Stimulated activated CD4-positive, alpha-beta T cell treated with anti-CD3 and anti-CD28 coated beads, Interleukin-1b, Interleukin-23, amount 100 ng/mL, for 1 hour (primary cell): ENCODE measurements at places on chromosomes 16 and 17.
A peak's percentile ranks its signal among the peaks of the same experiment; 100 is the strongest.

- no peak for DNase-seq
Observed at GRCh38 chr17:63421681-63422645, 24.1 kb downstream of the CYB561 start.

DNA sequence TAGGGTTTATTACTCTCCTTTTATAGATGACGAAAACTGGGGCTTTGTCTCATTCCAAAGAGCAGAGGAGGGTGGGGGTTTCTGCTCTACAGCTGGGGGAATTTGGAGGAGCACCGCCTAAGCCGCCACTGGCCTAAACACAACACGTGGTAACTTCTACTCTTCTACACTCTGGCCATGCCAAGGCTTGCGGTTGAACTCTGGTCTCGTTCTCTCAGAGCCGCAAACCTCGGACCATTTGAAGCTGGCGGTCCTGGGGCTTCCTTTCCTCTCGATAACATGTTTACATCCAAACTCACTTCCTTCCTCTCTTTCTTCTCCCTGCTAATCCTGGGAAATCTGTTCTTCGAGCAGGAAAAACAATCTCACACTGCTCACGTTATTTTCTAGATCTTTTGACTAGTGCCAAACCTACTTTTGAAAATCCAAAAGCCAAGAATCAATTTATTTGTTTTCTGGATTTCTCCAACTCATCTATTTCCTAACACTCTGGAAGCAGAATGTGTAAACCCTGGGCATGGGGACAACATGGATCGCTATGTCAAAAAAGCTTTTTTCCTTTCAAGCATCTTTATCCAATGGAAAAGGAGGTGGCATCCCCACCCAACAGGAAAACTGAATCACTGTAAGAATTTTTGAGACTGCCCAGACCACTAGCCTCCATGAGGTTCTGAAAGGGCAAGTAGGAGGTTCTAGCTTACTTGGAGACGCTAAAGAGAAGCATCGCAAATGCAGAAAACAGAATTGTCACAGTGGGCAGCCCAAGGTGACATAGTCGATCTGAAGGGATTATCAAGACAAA lies 13.6 kb upstream of the EEF2K start:
- DNase-seq, result peak; percentile 39

DNA sequence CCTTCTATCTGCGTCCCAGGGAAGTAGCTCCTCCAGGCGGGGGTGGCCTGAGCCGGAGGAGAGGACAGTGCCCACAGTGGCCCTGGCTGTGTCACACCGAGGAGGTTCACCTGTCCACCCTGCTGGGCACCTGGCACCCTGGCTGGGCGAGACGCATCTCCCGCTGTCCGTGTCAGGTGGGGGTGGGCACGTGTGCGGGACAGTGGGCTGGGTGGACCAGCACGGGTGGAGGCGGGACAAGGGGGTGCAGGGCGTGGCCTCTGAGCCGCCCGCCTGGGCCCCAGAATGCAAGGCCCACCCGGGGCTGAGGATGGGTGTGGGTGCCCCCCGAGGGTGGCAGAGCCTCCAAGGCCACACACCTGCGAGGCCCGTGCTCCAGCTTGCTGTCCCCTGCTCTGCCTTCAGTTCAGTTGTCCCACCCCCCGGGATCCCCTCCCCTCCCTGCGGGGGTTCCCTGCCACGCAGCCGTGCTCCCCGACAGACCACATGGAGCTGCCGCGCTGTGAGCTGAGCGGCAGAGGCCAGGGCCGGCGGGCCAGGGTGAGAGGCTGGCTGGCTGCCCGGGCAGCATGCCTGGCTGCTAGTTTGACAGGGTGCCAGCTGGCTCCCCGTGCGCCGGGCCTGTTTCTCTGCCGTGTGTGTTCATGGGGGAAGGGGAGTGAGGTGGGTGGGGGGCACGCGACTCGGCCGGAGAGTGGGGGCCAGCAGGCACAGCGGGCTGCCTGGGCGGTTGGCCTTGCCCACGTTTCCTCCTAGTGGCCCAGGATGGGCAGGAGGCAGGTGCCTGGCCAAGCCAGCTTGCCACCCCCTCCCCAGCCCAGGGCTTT lies 33.9 kb downstream of the BAHCC1 start:
- DNase-seq, result no peak

DNA sequence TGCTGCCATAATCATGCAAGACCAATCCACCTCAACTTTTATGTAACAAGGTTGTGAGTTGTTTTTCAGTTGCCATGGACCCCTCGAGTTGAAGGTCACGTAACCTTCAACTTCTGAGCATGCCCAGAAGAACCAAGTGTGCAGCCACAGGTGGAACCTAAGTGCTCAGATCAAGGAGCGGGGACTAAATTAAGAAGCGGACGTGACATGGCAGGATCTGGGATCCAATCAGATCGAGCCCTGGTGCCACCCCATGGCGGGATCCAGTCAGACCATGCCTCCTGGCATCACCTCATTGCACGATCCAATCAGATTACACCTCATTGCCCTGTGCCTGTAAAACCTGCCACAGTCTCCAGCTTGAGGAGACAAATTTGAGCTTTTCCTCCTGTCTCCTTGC lies 204.5 kb upstream of the CDH5 start:
- DNase-seq, result no peak

- DNase-seq, result no peak
Observed at GRCh38 chr16:81601601-81602255, 157.1 kb downstream of the CMIP start.

GRCh38 chr17:12683299-12683698 lies 17.6 kb downstream of the MYOCD start:
- DNase-seq, result no peak

- no peak for DNase-seq
Observed at GRCh38 chr16:78745108-78746019, 645.9 kb downstream of the WWOX start.

DNA sequence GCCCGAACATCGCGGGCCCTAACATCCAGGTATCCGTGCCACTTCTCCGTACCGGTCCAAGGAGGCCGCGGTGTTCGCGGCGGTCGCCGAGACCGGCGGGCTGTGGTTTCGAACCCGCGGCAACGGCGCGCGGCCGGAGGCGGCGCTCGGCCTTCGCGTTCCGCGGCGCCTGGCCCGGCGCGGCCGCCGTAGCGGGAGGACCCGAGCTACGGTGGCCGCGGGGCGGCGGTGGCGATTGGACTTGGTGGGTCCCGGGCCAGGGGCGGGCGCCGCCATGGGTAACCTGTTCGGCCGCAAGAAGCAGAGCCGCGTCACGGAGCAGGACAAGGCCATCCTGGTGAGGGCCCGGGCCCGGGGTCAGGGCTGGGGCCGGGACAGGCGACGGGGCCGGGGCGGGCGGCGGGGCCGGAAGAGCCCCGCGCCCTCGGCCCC lies at the start of gene CHMP6:
Gene CHMP6, plus strand, starts transcription at position 197 of the 432 bp plus-strand sequence. Its CDS starts 78 bp downstream, at position 275.
- peak; percentile 27 for DNase-seq

DNA sequence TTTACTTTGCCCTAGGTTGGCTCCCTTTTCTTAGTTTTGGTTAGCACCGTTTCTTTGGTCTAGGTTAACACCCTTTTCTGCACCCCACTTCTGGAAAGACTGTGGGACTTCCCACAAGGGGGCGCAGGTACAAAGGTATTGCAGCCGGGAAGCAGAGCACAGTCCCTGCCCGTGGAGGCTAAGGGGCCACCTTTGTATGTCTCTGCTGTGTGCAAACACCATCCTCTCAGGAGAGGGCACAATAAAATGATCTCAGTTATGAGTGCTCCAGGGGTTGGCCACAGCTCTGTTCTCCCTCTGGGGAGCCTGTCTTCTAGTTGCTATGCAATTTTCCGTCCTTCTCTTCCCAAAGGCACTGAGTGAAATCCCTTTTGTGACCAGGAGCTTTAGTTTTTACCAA lies 28.4 kb upstream of the TMC5 start:
- no peak for DNase-seq

DNA sequence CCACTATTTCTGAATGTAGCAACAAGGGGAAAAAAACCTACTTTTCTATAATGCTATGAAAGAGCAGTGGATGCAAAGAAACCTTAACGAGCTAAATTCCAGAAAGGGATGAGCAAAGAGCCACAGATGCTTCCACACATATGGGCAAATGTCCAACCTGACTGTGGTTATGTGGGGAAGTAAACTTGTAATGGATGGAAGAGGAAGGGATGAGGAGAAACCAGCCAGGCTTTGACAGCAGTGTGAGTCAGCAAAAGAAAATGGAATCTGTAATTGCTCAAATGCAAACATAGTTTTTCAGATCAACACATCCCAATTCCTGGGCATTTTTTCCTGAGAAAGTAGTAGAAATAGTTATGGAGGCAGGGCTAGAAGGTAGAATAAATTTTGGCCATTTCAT lies 204.8 kb upstream of the CPHXL start:
- no peak for DNase-seq

DNA sequence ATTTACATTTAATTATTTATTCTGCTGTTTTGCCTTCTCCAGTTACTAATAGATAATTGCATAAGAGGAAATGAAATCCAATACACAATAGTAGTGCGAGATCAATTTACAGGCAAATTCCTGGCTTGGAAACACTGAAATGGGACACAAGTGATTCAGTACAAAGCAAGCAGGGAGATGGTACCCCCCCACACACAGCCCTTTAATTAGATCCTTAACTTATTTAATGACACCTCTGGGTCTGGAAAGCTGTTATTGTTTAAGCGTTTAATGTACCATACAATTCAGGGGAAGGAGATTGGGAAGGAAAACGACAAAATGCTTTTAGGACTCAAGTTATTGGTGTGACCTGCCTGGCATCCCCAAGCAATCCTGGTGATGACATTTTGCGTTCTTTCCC lies 318.2 kb downstream of the NPIPA8 start:
- DNase-seq, result no peak

- DNase-seq, result no peak
Observed at GRCh38 chr16:83002351-83003334, 375.9 kb downstream of the CDH13 start.

- no peak for DNase-seq
Observed at GRCh38 chr16:75529959-75530358, 5.9 kb downstream of the CHST5 start.

- no peak for DNase-seq
Observed at GRCh38 chr16:22843122-22843521, 29.2 kb downstream of the HS3ST2 start.

DNA sequence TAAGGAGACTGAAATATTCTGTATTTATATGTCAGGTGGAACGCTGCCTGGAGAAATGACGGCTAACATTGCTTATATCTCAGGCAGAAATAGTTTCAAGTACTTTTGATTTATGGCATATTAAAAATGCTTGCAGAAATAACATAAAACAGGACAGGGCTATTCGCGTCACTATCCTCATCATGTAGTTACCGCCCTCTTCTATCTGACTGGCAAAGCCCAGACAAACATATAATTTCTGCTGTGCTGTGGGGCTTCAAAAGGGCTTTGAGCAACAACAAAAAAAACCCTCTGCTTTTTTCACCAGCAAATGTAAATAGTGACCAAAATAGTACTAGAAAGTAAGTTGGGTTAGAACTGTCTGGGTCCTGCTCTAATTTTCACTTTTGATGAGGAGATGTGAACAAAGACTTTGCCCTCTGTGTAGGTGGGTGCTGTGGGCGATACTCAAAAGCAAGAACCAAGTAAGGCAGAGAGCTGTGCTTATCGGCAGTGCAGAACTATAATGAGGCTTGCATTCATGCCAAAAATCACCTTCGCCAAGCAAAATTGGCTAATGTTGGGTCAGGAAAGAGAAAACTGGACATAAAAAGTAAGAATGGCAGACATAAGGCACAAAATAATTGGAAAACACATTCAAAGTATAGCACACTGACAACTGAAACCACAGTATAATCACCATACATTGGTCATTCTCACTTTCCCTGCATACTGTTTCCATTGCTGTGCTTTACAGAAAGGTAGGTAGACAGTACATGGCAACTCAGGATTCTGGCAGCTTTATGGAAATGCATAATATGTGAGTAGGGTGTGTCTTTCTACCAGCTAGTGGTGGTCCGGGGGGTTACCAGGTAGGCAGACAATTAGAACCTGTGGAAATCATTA lies 151.2 kb upstream of the AXIN2 start:
- no peak for DNase-seq

DNA sequence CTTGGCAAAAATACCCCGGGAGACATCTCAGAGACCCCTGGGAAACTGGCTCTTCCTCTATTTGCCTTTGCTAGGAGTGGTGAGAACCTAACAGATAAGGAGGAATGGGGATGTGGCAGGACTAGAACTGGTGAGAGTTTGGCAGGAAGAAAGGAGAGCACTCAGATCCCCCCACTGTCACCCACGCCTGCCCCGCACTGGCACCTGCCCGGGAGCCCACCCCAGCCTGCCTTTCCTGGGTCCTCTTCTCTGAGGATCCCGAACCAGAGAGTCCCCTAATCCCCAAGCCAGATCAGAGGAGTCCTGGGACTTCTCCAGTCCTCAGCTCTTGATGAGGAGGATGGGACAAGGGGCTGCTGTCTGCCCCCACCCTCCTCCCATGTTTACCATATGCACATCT lies 3.7 kb downstream of the KCNH6 start:
- no peak for DNase-seq

DNA sequence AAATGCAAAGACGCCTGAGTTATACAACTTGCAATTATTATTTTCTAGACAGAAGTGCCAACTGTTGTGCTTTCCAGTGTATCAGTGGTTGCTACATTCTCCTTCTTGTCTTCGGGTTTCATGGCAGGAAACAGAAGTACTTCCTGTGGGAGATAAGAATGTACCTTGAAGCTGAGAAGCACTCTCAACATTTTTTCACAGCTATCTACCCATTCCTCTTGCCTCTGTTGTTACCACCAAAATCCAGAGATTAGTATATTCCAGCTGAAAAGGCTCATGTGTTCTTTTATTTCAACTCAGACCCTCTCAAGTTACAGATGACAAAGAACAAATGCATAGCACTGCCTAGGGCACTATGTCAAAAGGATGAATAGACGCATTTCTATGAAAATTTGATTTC lies 4.8 kb upstream of the ADAT1 start:
- DNase-seq, result no peak

DNA sequence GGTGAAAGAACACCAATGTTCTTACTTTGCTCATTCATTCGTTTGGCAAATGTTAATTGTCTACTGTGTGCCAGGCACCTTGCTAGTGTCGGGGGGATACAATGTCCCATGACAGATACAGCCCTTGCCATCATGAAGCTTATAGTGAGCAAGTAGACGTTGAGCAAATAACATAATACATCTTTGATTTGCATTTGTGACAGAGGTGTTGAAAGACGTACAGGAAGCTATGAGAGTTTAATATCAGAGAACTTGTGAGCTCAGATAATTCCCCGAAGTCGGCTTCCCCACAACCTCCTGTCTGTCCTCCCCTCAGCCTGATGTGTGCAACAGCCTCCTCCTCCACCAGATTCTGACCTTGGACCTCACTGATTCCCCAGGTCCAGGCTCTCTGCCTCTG lies 138.0 kb upstream of the SDK2 start:
- no peak for DNase-seq

DNA sequence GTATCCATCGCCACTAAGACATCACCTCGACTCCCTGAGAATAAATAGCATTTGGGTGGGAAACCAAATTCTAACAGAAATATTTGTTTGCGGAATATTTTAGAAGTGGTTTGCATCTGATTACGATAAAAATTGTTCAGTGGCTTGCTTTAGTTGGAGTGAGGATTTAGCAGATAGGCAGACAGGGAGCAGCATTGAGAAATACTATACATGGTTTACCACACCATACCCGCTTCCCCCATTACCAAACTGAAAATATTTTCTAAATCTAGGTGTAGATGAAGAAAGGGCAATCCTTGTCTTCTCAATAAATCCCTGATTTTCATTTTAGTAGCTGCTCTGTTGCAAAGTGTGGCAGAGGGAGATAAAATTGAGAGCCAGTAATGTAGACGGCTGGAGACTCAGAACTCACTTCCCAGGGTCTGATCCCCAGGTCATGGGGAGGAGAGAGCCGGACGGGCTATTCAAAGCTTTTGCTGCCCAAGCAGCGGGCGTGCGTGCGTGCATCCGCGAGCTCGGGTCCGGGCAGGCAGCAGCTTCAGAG lies 808 bp upstream of the BAHCC1 start:
- no peak for DNase-seq

GRCh38 chr16:53913099-53913870 lies 209.3 kb downstream of the FTO start:
- DNase-seq, result no peak
